ENCODE measurements at places on chromosomes 7 and 10. TPM values are rescaled to one million over a fixed set of nuclear protein-coding genes. Genes with fewer than 3 reads are reported as not detected.

The NCAPG2 gene
- total RNA-seq: 7.3 TPM

The GBX1 gene
- not detected for total RNA-seq

The CACNB2 gene
- 1.2 TPM for total RNA-seq

The PAX4 gene
- not detected for total RNA-seq

The STOX1 gene
- total RNA-seq: not detected

The ATP6V0A4 gene
- not detected for total RNA-seq

The CARD11 gene
- not detected for total RNA-seq

The IFRD1 gene
- total RNA-seq: 43.9 TPM

The TMEM176A gene
- 0.33 TPM for total RNA-seq
